ENCODE measurements at places on chromosomes 7 and 10.

- no peak for DNase-seq
These were observed 203.1 kb upstream of the AUTS2 start for GRCh38 chr7:69395061-69395714.

- no peak for DNase-seq
These were observed 63.4 kb downstream of the CSGALNACT2 start for GRCh38 chr10:43201545-43202131.

DNA sequence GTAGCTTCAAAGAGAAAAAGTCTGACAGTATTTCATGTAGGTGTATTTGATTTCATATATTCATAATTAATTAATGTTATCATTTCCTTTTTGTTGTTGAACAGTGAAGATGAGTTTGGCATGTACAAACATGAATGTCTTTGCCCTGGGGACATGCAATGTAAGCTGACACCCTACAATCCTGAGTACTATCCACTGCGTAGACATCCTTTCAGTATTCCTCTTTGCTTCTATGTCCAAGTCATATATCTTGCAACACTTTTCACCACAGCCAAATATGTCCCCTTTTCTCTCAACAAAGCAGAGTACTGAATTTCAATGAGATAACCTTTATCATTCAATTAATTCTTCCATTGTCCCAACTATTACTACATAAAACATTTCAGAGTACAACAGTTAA lies 93.6 kb downstream of the GPR37 start:
- DNase-seq, result no peak

DNA sequence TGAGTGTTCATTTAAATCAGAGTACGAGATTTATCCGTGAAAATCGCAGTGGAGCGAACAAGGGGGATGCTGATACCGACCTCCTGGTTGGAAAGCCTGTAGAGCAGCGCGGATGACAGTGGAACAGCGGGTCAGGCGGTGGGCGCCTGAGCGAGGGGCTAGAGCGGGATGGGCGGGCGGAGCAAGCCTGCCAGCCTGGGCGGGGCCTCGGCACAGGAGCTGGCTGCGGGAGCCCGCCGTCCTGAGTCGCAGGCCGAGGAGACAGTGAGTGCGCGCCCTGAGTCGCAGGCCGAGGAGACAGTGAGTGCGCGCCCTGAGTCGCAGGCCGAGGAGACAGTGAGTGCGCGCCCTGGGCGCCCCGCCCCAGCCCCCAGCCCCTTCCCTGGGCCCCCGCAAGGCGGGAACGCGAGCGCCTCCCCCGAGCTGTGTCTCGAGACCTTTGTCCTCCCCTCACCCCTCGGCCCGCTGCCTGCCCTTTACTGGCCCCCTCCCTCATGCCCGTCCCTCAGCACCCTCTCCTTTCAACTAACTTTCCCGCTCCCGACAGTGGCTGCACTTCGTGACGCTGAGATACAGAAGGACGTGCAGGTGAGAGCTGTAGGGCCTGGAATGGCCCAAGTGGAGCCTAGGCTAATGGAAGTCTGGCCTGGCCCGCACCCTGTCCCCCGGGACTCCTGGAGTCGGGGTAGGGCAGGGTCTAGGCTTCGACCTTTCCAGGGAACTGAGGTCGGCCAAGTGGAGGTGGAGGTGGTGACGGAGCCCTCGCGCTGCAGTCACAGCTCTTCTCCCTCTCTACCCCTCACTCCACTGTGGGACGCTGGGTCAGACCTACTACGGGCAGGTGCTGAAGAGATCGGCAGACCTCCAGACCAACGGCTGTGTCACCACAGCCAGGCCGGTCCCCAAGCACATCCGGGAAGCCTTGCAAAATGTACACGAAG lies at the start of gene AS3MT:
AS3MT (plus strand) TSS at position 213 of the 941 bp plus-strand sequence; CDS start at position 336, 123 bp downstream.
- DNase-seq, result peak; percentile 56

DNA sequence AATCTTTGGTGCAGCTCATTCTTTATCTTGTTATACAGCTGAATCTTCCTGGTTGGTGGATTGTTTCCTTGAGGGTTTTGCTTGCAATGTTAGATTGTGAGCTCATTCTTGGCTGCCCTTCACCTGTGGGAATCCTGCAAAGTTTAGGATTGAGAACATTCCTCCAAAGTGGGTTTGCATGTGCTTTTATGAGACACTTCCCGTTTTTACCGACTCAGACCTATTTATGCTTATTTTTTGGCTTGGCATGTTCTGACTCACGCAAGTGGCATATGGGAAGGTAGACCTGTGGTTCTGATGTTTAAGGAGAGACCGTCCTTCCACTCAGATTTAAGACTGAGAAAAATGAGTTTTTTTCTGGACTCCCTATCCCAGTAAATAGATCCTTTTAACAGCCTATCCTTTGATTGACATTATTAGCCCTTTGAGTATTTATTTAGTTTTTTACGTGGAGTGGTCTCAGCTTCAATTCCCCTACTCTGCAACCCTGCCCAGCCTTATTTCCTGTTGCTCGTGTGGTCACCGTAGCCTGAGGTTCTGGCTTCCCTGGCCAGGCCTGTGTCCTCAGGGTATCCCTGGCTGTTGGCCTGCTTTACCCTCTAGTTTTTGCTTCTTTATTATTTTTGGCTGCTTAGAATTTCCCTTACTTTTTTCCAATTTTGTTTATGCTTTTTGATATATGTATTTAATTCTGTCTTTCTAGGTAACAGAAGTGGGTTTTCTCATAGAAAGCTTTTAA lies 13.4 kb upstream of the PRF1 start:
- DNase-seq, result no peak

- DNase-seq, result no peak
These were observed 4.3 kb downstream of the PGAM2 start for GRCh38 chr7:44060948-44061644.

DNA sequence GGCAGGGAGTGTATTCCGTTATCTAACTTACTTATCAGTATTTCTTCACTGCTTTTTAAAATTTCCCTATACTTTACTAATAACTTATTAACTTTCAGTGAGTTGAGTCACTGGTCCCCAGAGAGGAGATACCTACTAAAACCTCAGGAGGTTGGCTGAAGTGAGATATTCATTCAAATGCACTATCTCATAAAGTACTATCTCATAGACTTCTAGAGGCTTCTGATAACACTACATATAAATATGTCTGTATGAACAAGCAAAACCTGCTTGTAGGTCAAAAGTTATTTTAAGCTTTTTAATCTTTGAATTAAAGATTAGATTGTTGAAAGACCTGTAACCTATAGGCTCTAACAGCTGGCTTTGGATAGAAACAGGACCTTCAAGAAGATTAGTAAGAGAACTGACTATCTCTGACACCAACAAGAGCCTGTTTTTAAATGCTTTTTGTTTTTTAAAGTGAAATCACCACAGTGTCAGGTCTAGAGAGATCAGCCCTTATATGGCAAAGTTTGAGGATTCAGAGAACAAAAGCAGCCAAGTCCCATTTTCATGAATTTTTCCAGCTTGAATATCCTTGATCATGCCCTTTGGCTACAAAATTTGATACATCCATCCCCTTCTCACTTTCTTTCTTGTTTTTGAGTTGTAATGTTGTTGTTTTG lies 242.2 kb downstream of the ARL4A start:
- no peak for DNase-seq

GRCh38 chr10:34845070-34845469 lies 30.0 kb upstream of the PARD3 start:
- DNase-seq, result no peak

DNA sequence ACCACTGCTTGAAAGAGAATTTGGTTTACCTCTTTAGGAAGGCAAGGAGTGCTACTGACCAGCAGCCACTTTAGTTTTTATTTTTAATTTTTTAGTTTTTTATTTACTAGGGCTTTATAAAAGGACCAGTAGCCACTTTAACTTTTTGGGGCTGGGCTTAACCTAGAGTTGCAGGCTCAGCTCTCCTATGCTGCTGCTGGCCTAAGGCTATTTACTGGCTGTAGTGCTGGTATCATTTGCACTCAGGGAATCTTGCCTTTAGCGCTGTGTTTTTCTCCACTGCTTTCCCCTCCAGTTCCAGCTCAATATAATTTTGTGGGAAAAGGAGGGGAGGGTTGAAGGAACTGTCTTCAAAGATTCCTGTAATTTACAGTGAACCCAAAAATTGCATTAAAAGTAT lies 13.4 kb downstream of the HPS1 start:
- no peak for DNase-seq

DNA sequence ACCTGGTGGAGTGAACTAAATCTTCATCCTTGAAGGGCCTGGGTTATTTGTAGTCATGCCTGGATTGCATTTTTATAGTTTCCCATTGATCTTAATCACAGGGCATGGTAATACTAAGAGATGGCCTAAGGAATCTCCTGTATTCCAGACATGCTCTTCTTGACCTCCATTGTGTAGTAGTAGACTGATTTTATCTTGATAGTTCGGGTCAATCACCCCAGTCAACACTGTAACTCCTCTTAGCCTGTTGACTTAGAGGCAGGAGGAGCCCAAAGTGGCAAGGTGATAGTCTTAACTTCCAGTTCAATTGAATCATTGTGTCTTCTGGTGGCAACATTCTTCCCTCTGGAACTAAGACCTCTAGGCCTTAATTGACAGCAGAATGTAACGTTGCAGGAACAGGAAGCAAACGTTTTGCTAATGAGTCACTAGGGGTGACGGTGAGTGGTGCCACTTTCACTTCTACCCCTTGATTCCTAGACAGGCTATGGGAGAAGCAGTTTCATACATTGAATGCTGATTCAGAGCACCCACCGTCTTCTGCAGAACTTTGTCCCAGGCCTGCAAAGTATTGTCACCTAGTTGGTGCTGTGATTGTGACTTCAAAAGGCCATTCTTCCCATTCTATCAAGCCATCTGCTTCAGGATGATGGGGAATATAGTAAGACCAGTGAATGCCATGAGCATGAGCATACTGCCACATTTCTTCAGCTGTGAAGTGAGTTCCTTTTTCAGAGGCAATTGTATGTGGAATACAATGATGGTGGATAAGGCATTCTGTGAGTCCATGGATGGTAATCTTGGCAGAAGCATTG lies 24.0 kb upstream of the PAPSS2 start:
- peak; percentile 35 for DNase-seq

DNA sequence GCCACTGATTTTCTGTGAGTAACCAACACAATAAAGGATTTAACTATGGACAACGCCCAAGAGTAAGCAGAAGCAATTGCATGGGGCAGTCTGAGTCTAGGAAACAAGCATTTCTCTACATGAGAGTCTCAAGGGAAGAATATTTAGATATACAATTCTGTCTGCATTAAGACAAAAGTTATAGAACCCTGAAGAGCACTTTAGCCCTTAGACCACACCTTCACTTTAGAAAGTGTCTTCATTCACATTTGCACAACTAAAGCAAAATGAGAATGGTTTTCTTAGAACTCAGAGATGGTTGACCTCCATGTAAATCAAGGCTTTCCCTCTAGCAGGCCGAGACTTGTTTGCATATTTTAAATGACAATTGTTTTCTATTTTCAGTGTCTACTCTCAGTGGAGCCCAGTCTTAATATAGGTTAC lies 25.5 kb upstream of the TRIM24 start:
- DNase-seq, result no peak

GRCh38 chr10:97024168-97025073 lies 161.3 kb downstream of the SLIT1 start:
- DNase-seq, result peak; percentile 37

GRCh38 chr10:3260066-3260834 lies 87.7 kb upstream of the PITRM1 start:
- DNase-seq, result no peak

GRCh38 chr7:47739301-47739875 lies 157.5 kb upstream of the TNS3 start:
- DNase-seq, result no peak

DNA sequence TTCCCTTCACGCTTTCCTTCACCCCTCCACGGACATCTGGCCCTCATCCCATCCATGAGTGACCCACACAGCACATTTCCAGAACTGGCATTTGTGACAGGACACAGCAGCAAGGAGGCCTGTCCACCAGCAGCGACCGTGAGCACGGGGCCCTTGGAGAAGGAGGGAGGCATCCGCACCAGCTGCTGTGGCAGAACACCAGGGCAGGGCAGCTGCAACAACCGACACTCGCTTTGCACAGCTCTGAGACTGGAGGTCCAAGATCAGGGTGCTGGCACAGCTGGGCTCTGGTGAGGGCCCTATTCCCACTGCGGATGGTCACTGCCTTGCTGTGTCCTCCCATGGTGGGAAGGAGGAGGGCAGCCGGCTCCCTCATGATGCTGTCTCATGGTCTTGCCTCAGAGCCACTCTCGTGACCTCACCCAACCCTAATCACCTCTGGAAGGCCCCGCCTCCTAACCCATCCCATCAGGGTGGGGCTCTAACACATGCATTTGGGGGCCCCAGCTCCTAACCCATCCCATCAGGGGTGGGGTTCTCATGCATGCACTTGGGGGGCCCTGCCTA lies 36.7 kb downstream of the PTPRN2 start:
- DNase-seq, result no peak

GRCh38 chr7:452226-452751 lies 67.4 kb downstream of the PDGFA start:
- DNase-seq, result no peak

DNA sequence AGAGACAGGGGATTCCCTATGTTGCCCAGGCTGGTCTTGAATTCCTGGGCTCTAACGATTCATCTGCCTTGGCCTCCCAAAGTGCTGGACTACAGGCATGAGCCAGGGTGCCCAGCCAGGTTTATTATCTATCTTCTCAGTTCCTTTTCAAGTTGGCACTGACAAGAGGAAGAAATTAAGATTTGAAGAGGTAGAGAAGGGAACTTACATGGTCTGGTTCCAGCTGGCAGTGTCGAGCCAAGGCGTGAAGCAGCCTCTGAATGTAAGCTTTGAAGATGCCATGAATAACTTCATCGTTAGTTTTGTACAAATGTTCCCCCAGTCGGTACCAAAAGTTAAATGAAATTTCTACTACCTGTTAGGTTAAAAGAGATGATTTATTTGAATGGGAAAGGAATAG lies 57.7 kb downstream of the TNPO3 start:
- no peak for DNase-seq

GRCh38 chr10:115355162-115355760 lies 262.1 kb downstream of the ATRNL1 start:
- DNase-seq, result peak; percentile 7

DNA sequence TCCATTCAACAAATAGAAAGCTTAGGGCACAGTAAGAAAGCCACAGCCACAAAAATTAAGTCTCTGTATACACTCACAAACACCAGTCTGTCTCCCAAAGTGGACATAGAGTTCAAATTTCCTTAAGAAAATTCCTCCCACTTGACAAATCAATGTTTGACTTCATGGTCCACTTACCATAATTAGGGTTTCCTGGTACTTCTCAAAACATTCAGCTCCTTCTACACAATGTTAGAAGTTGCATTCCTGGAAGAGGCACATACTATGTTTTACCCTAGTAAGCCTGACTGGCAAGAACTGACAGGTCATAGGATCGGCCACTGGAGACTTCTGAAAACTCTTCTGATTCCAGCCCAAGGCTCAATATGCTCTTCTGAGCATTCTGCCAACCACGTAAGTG lies 70.5 kb downstream of the CPXM2 start:
- no peak for DNase-seq

DNA sequence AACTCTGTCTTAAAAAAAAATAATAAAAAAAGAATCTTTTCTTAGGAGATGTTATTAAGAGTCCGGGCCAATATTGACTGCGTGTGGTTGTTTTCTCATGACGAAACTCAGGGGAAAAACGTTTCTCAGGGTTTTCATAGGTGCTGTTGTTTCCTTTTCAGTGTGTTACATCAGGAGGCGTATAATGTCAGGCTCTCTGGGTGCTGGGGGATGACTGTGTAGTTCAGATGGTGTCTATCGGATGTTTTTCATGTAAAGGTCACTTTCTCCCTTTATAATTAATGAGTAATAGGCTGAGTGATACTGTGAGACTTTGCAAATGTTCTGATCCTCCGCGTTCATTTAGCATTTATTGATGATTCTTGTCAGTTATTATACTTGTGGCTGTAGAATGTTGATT lies 84.1 kb downstream of the TAF3 start:
- DNase-seq, result no peak
